ENCODE measurements at places on chromosomes 6 and 20.

DNA sequence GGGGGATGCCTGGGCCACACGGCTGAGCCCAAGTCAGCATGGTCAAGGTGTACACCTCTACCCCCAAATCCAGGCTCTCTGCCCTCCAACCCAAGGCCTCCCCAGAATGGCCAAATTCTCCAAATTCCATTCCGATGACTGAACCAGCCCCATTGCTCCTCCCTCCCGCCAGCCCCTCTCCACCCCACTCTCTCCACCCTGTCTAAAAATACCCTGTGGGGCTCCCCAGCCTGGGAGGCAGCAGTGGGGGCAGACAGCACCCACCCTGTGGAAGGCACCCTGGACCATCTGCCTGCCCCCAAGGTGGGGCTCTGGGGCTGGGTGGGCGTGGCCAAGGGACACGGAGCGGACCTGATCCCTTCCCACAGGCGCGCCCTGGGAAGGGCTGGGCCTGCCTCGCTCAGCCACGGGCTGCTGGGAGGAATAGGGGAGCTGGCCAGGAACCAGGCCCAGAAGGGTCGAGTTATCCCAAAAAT lies 11.4 kb downstream of the TEAD3 start:
- no peak for DNase-seq

- no peak for DNase-seq
These were observed 15.2 kb downstream of the DNMT3B start for GRCh38 chr20:32777177-32777956.

GRCh38 chr6:84801250-84801649 lies 36.9 kb upstream of the TBX18 start:
- DNase-seq: no peak

GRCh38 chr20:59812286-59813125 lies 120.9 kb downstream of the SYCP2 start:
- no peak for DNase-seq

DNA sequence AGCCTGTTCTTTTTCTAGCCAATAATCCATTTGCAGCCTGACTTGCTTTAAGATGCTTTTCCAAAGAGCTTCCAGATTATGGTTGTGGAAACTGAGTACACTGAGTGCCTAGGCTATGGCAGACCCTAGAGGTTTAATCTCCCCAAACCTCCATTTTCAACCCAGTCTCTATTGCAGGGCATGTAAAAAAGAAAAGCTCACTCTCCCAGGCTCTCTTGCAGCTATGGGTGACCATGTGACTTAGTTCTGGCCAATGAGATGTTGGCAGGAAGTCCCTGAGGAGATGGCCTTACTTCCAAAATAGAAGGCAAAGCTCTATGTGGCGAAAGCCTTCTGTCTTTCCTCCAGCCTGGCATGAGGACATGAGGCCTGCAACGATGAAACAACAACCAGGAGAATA lies 3.8 kb downstream of the PDRG1 start:
- DNase-seq: peak; percentile 61

DNA sequence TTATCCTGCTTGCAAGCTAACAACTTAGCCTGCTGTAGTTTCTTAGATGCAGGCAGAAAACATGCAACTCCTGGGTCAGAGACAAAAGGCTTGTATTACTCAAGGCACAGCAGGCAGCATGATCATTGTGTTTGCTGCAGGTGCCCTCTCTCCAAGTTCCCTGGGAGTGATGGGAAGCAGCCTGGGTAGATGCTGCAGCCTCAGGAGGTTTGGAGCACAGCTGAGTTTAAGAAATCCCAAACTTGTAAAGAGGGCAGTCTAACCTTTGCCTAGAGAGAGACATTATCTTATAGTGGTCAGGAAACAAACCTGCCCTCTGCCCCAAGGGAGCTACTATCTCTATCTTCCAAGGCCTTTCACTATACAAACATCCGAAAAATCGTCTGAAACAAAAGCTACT lies 61.1 kb downstream of the PFDN4 start:
- no peak for DNase-seq

DNA sequence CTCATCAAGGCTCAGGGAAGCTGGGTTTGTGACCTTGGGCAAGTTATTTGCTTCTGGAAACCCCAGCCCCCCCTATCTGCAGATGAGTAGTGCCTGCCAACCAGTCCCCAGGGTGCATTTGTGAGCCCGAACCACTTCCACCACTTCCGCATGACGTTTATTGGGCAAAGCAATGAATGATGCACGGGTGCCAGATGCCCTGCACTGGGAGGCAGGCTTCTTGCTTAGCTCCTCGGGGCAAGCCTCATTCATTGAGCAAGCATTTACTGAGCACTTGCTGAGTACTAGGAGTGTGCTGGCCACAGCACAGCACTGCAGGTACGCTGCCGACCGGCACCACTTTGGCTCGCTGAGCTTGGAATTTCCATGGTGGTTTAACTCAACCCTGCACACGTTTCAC lies 60.2 kb downstream of the GNAS-AS1 start:
- DNase-seq: peak; percentile 60

DNA sequence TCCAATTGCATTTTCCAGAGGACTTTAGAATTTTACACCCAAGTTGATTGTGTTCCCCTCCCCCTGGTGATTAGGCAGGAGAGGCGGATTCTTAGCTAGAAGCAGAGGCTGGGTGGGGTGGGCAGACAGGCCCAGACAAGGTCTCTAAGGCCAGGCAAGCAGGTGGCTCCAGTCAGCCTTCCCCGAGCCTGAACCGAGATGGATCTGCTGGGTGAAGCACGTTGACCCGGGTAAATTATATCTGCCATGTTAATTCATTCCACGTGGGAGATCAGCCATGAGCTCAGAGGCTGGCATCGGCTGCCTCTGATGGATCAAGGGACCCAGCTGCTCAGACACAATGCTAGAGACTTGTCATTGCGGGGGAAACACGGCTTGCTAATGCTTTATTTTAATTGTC lies 159.5 kb upstream of the MAFB start:
- DNase-seq: no peak

- DNase-seq: no peak
These were observed 7.8 kb downstream of the ABHD12 start for GRCh38 chr20:25382704-25383370.

DNA sequence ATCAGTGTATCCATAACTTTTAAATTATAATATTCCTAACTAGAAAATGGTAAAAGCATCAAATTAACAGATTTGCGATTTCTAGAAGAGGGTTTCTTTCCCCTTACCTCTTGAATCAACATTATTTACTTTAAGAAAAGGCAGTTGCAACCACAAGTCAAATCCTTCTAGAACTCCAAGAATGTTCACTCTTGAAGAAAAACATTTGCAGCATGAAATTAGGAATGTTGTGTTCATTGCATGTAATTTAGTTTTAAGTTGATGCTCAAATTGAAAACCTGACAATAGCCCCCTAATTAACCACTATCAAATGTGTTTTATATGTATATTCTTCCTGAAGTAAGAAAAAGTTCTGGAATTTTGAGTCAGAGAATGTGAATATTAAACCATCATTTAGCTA lies 2.3 kb upstream of the REV3L start:
- DNase-seq: peak; percentile 39

DNA sequence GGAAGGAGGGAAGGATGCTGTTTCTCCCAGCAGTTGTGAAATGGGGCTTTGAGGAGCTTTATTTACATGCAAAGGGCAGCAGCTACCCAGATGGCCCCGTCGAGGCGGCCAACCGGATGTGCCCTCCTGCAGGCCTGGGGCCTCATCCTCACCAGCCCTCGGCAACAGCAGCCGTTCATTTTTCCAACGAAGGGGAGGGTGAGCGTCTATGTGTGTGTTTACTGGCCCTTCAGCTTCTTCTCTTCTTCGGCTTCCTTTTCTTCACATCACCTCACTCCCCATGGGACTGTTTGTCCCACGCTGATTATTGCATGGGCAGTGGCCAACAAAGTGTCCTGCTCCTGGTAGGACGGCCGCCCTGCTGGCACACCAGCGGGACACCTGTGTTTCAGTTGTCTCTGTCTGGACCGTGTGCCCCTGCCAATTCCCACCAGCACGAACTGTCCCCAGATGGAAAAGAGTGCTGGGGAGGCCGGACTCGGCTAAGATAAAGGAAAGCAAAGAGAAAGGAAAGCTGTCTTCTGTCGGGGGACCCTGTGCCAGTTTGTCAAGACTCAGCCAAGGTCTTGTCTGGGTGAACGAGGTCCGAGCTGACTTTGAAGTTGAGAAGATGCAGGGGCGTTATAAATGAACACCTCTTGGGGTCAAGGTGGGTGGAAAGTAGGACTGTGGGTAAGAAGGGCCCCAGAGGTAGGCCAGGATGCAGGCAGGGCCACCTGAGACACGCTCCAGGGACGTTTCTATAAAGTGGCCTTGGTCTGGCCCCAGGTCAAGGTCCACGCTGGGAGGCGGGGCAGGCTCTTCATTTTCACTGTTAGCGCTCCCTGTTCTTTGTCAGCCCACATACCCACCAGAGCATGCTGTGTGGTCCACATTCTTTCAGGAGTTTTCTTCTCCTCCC lies 57.0 kb downstream of the FAM50B start:
- no peak for DNase-seq

- peak; percentile 93 for DNase-seq
These were observed 89.8 kb upstream of the PAX1 start for GRCh38 chr20:21615617-21616080.

- no peak for DNase-seq
These were observed 95.6 kb downstream of the SNAP25 start for GRCh38 chr20:10314198-10314597.

GRCh38 chr20:57650756-57651483 lies 30.7 kb upstream of the ZBP1 start:
- no peak for DNase-seq

- DNase-seq: no peak
These were observed 11.7 kb upstream of the SCUBE3 start for GRCh38 chr6:35202066-35202546.

- DNase-seq: no peak
These were observed 12.9 kb downstream of the ITCH start for GRCh38 chr20:34375977-34376430.

DNA sequence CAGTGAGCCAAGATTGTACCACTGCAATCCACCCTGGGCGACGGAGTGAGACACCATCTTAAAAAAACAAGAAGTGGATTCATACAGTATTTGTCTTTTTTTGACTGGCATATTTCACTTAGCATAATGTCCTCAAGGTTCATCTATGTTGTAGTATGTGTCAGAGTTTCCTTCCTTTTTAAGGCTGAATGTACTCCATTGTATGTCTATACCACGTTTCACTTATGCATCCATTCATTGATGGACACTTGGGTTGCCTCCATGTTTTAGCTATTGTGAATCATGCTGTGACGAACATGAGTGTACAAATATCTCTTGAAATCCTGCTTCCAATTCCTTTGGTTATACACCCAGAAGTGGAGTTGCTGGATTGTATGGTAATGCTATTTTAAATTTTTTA lies 28.9 kb upstream of the FAM83D start:
- DNase-seq: no peak

DNA sequence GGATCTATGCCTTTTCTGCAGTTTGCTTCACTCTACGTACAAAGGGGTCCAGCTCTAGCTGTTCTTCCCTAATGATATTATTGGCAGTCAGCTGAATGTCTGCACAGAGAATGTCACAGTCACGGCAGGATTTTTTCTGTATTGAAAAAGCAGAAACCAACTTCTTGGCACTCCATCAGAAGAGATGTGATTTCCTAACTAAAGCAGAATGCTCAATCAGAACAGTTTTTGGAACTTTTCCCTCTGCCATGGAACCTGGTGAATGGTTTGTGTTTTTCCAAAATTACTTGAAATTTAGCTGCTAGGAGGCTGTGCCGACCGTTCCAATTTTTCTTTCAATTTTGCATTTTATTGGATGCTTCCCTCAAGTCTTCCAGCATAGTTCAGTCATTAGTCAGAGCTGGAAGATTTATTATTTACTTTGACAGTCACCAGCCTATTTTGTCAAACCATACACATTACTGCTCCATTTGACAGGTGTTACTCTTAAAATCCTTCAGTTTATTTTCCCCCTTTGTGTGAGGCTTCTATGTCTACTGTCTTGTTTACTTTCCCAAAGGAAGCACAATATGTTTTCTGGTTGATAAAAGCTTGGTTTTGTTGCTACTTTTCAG lies 259.6 kb upstream of the EPHA7 start:
- DNase-seq: no peak

DNA sequence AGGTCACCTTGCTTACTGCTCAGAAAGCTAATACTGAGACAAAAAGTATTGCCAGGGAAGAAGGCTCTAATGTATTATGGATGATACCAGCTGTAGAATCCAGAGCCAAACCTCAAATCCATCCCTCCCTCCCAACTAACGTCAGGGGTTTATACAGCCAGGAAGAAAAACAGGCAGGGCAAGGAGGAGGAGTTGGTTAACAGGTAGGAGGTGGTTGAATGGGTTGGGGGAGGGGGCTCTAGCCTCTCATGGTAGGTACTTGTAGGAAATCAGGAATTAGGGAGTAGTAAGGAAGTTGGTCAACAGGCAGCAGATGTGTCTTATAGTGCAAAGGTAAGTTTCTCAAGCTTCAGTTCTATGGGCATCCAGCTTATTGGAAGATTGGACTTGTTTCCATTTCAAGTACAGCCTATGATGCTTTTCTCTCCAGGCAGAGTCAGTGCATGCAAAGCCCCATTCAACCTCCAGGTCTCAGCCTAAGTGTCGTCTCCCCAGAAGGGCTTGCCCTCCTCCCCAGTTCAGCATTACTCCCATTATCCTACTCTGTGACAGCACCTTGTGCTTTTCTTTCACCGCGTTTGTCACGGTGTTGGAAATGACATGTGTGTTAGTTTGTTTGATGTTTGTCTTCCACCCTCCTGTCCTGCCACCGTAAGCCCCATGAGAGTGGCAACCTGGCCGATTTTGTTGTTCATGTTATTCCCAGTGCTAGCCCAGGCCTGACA lies 38.1 kb downstream of the PNLDC1 start:
- DNase-seq: no peak
